ENCODE measurements at places on chromosomes 13 and 19.

DNA sequence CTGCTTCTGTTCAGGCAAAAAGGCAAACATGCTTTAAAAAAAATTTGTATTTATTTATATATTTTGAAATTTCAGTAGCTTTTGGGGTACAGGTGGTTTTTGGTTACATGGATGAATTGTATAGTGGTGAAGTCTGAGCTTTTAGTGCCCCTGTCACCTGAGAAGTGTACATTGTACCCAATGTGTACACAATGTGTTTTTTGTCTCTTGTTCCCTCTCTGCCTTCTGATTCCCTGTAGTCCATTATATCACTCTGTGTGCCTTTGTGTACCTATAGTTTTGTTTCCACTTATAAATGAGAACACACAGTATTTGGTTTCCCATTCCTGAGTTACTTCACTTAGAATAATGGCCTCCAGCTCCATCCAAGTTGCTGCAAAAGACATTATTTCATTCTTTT lies 77.4 kb downstream of the PDS5B start:
- DNase-seq: no peak

- no peak for DNase-seq
Observed at GRCh38 chr19:30941591-30941990, 407.6 kb downstream of the TSHZ3 start.

DNA sequence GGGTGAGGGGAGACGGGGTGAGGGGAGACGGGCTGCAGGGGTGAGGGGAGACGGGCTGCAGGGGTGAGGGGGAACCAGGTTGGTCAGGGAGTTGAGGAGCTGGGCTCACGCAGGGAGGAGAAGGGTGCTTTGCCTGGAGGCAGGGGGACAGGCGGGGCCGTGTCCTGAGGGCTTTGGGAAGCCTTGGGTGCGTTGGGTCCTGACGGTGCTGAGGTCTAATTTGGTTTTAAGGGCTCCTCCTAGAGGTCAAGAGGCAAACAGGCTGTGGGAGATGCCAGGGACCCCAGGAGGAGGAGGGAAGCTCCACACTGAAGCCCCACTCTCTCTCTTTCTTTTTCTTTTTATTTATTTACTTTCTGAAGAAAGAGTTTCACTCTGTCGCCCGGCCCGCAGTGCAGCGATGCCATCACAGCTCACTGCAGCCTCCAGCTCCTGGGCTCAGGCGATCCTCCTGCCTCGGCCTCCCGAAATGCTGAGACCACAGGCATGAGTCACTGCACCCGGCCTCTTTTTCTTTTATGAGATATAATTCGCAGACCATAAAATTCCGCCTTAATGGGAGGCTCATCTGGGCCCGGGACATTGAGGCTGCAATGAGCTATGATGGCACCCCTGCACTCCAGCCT lies 9.3 kb upstream of the MISP start:
- peak; percentile 33 for DNase-seq

- DNase-seq: no peak
Observed at GRCh38 chr13:75612354-75612753, 23.8 kb upstream of the LMO7 start.

DNA sequence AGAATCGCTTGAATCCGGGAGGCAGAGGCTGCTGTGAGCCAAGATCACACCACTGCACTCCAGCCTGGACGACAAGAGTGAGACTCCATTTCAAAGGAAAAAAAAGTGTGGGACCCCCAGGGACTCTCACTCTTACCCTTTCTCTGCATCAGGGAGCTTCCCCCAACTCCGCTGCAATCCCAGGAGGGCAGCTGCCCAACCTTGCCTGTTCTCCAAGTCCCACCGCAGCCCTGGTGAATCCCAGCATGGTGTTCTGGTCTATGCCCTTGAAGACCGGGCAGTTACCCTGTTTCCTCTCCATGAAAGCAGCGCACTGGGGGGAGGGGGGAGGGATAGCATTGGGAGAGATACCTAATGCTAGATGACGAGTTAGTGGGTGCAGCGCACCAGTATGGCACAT lies 35.7 kb upstream of the DPRX start:
- no peak for DNase-seq

- DNase-seq: no peak
Observed at GRCh38 chr19:14183741-14184350, 22.1 kb downstream of the ADGRL1 start.

- DNase-seq: no peak
Observed at GRCh38 chr19:309206-309565, 18.0 kb upstream of the PLPP2 start.

GRCh38 chr19:45477713-45478453 lies 10.1 kb downstream of the FOSB start:
- DNase-seq: no peak

GRCh38 chr19:32309711-32310390 lies 35.6 kb upstream of the ZNF507 start:
- no peak for DNase-seq

- DNase-seq: peak; percentile 84
Observed at GRCh38 chr13:39616087-39616694, 13.2 kb upstream of the LHFPL6 start.

GRCh38 chr13:20940083-20940482 lies 37.5 kb upstream of the XPO4 start:
- peak; percentile 42 for DNase-seq

GRCh38 chr19:22609630-22610029 lies 24.5 kb upstream of the ZNF492 start:
- no peak for DNase-seq

GRCh38 chr13:57629821-57630235 lies 1.7 kb upstream of the PCDH17 start:
- peak; percentile 68 for DNase-seq

GRCh38 chr19:33275933-33276619 lies 26.3 kb downstream of the CEBPA start:
- DNase-seq: no peak

DNA sequence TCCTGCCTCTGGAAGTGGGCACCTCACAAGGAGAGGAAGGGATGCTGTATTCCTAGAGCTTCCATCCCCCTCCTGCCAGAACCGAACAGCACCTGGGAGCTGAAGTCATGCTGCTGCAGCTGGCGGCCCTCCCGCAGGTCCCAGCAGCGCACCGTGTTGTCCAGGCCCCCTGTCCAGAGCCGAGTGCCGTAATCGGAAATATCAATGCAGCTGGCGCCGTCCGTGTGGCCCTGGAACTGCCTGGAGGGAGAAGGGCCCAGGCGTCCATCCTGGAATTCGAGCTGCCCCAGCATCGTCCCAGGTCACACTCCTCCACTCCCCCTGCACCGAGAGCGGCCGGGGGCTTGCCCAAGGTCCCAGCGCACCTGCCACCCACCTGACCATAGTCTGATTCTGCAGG lies 23.7 kb downstream of the TLE2 start:
- DNase-seq: no peak

- no peak for DNase-seq
Observed at GRCh38 chr13:23567906-23568460, 2.2 kb upstream of the TNFRSF19 start.

DNA sequence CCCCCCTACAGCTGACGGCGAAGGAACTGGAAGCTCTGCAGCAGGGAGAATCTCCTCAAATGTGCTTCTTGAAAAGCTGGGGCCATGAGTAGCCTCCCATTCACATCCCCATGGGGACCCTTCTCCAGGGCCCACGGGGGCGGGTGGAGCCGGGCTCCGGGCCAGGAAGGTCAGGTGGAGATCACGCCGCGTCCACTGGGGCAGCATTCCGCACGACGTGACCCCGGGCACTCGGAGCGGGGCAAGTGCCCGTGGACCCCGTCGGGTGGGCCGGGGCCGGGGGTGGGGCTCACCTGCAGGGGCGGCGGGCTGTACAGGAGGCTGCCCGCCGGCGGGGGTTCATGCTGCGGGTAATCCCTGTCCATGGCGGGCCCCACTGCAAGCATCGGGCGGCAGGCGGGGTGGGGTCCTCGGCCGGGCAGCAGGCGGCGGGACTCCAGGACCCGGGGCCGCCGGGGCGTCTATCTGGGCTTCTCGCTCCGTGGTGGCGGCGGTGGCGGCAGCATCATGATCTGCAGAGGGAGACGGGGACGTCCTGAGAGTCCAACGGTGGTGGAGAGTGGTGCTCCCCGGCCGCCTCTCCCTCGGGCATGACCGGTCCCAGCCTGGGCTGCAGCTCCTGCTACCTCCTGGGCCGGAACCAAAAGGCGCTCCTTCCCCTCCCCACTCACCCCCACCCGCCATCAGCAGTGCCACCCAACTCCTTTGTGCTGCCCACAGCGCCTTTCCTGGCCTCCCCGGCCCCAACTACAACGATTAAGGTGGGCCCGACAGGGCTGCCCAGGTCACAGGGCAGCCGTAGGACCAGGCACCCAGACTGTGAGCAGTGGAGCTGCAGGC lies 20.0 kb downstream of the SBNO2 start:
- no peak for DNase-seq
